Hepatic stellate cell (primary cell): ENCODE measurements at places on chromosomes 7 and 10.

DNA sequence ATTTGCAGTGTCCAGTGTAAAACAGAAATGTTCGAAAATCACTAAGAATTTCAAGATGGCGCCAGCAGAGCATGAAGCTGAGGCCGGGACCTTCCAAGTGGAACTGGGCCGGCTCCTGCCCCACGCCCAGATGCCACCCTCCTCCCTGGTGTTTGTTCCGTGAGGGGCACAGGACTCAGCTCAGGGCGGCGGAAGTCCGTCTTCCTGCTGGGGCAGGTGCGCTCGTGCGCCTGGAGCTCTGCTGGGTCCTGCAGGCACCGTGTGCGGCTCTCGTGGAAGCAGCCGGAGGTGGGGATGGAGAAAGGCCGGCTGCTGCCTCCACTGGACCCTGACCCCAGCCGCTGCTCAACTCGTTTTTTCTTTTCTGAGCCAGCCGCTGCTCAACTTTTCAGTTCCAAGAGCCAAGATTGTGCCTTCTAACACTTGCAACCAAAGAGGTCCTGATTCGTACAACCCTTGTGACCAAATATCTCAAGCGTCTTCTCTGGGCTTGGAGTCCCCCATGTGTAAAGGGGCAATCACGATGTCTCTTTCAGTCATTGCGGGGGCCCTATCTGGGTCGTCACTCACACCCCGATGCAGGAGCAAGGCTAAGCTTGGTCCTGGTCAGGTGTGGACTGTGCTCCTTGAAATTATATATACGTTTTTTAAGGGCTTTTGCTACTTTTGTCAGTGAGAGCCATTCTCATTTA, 334.4 kb downstream of the ADARB2 start:
- DNase-seq, result no peak

GRCh38 chr7:43220250-43220649, 107.8 kb downstream of the HECW1 start:
- DNase-seq, result no peak

- no peak for DNase-seq
These were observed 9.5 kb downstream of the PPA1 start for GRCh38 chr10:70223728-70224127.

DNA sequence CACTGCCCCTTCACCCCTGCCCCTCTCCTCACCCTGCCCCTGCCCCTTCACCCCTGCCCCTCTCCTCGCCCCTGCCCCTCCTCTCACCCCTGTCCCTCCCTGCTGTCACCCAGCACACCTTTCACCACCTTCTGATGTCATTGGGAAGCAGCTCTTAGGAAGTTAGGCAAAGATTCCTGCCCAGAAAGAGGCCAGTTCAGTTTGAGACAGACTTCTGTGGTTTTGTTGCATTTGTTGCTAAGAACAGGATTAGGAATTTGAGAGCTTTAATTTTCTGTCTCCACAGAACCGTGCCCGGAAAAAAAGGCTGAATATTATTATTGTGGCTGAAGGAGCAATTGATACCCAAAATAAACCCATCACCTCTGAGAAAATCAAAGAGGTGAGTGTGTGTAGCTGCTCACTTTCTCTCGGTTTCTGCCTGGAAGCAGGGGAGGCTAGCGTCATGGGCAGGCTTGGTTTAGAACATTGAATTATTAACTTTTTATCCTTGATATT, 39.6 kb downstream of the PFKP start:
- no peak for DNase-seq

DNA sequence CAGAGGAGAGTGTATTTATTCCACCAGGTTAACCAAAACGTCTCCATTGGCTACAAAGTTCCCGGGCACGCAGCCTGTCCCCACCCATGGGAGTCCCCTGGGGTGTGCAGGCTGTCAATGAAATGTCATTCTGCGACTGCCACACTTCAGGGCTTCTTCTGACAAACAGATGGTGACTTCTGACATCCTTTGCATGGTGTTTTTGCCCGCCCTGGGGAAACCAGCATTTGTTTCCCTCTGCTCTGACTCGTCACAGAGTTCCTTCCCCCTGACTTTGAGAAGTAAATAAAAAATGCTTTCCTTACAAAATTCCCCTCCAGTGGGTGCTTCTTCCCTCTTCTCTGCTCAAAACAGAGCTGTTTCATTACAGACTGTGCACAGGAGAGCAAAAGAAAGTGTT, 38.2 kb downstream of the TNS3 start:
- DNase-seq, result no peak

DNA sequence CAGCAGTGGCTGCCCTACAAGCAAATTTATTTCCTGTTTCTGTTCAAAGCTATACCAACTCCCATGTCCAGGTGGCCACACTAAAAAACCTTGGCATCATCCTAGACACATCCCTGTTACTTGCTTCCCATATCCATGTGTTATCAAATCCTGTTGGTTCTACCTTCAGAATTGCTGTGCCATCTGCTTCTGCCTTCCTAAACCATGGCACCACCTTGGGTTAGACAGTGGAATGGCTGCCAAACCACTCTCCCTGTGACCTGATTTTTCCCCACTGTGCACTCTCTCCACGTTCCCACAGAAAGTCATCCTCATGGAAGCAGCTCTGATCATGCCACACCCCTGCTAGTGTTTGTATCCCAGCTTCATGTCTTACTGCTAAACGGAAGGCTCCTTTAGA, 697.6 kb upstream of the GALNT17 start:
- DNase-seq, result no peak

DNA sequence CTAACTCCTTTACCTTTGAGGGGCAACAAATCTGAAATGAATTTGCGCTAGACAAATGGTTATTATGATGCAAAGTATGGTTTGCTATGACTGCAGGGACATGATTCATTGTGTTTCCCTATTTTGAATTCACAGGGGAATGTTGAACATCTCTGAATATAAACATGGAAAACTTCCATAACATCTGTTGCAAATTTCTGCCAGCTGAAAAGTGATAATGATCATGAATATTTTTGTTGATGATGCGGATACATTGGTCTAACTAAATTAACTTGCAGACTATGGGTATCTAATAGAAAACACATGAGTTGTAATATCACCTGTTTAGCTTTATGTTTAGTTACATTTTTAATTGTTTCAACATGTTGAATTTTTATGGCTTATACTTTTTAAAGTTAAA, 1325.5 kb downstream of the REEP3 start:
- no peak for DNase-seq

DNA sequence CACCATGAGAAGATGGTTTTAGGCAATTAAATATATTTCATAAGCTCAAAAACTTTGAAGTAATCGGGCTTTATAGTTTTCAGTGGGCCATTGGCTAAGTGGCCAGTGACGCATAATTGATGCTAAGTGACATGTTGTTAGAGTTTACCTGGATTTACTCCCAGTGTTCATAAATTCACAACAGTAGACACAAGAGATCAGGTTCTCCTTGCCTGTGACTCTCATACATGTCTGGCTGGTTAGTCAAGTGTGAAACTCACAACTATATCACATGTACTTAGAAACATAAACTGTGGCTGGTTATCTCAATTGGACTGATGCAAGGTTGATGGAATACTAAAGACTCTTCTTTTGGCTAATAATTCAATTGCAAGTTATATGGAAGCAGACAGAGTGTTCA, 26.2 kb downstream of the ASB15 start:
- no peak for DNase-seq

GRCh38 chr10:111429288-111430028, 352.6 kb downstream of the ADRA2A start:
- DNase-seq, result no peak

GRCh38 chr7:134782121-134782623, 2.7 kb downstream of the CALD1 start:
- no peak for DNase-seq

GRCh38 chr7:148719753-148720152, 21.1 kb downstream of the CUL1 start:
- no peak for DNase-seq

DNA sequence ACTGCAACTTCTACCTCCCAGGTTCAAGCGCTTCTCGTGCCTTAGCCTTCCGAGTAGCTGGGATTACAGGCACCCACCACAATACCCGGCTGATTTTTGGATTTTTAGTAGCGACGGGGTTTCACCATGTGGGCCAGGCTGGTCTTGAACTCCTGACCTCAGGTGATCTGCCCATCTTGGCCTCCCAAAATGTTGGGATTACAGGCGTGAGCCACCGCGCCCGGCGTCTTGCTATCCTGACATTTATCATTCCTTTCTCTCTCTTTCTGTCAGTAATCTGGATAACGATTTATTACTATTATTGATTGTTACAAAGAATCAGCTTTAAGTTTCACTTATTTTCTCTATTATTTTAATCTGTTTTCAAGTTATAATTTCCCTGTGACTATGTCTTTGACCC, 548.4 kb downstream of the CNTNAP2 start:
- no peak for DNase-seq

DNA sequence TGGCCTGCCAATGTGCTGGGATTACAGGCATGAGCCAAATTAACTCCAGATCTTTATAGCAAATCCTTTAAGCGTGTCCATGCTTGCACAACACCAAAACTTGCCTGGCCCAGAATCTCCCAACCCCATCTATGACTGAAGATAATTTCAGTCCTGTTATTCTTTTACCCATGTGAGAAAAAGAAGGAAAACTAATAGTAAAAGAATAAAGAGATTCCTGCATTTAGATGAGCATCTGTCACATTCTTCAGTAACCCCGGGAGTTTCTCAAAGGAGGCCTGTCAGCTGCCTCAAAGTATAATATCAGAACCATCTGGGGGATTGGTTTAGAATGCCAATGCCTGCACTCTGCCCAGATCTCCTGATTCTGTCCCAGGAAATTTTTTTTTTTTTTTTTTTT, 158.1 kb upstream of the KMT2E start:
- no peak for DNase-seq

DNA sequence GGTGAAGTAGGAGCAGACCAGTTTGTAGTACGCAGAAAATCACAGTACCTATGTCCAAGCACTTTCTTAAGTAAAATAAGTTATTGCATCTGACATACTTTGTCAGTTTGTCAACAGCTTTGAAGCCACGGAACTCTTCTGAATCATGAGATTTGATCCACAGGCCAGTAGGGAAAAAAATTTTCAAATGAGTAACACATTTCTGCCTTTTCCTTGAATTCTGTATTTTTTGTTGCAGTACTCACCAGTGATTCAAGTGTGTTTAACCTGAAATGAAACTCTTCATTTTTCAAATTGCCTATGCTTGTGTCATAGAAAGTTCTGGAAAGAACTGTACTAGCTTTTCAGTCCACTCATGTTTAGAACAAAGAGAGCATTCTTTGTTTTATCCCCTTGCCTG, 337.7 kb downstream of the GATA3 start:
- DNase-seq, result no peak

DNA sequence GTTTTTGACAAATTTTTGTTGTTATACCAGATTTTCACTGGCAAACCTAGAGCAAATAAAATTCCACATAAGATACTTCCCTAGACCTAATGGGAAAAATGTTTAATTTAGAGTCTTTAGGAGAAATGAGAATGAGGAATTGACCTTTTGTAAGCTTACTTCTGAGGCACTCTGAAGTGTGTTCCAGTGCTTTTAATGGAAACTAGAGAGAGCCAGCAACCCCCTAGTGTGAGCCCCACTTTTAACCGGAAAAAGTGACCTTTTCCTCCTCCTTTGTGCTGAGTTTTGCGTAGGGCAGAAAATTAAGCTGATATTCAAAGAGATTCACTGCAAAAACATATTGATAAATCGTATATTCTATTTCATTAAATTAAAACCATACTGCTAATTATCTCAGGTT, 5.2 kb downstream of the IKZF1 start:
- DNase-seq, result no peak

- no peak for DNase-seq
These were observed 4.4 kb upstream of the SEPHS1 start for GRCh38 chr10:13352519-13352918.

GRCh38 chr10:80619036-80619435, 81.3 kb downstream of the SH2D4B start:
- no peak for DNase-seq

DNA sequence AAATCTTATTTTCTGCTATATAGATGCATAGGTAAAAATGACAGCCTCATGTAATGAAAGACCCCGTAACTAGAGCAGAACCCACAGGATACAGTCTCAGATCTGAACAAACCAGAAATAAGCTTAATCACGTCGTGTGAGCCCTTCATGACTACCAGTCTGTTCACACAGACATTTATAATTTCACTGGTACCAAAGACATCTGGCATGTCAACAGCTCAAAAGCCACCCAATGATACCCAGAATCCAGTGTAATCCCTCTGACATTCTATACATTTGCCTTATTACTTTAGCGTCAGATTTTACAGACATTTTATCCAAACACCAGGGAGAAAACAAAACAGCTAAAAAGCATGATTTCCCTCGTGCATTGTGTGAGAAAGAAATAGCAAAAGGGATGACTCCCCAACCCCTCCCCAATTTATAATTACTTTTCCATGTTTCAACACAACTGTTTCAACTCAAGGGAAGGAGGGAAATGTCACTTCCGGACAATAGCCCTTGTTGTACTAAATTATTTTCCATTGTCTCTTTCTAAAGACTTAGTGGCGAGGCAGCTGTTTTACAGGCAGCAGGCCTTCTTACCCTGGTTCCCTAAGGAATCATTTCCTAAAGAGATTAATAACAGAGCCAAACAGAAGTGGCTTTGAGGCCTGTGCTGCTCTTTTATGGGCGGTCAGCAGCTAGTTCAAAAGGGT, 33.2 kb downstream of the DOCK4 start:
- DNase-seq, result no peak

DNA sequence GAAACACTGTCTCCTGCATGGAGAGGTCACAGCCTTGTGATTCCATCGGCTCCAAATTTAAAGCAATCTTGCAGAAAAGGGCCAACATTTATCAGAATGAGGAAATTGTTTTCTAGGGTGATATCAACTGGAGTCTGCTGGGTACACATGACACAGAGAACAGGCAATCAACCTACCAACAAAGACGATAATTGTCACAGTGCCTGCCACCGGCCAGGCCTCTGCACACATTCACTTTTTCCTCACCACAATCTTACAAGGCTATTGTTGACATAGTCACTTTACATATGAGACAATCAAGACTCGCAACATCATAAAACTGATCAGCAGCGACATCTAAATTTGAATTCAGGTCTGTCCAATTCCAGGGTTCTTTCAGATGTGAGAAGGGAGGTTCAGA, 189.4 kb downstream of the KCNMA1 start:
- DNase-seq, result no peak

- DNase-seq, result no peak
These were observed 13.7 kb upstream of the GFRA1 start for GRCh38 chr10:116286626-116287200.

- DNase-seq, result peak; percentile 55
These were observed 22.6 kb upstream of the VDAC2 start for GRCh38 chr10:75187961-75188426.

DNA sequence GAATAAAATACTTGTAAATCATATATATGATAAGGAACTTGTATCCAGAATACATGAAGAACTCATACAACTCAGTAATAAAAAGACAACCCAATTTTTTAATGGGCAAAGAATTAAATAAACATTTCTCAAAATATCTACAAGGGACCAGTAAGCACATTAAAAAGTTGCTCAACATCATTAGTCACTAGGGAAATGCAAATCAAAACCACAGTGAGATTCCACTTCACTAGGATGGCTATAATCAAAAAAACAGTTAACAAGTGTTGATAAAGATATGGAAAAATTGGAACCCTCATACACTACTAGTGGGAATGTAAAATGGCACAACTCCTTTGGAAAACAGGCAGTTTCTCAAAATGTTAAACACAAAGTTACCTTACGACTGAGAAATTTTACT, 40.3 kb upstream of the YAE1 start:
- no peak for DNase-seq
